ENCODE measurements at places on chromosomes 11 and 22.

DNA sequence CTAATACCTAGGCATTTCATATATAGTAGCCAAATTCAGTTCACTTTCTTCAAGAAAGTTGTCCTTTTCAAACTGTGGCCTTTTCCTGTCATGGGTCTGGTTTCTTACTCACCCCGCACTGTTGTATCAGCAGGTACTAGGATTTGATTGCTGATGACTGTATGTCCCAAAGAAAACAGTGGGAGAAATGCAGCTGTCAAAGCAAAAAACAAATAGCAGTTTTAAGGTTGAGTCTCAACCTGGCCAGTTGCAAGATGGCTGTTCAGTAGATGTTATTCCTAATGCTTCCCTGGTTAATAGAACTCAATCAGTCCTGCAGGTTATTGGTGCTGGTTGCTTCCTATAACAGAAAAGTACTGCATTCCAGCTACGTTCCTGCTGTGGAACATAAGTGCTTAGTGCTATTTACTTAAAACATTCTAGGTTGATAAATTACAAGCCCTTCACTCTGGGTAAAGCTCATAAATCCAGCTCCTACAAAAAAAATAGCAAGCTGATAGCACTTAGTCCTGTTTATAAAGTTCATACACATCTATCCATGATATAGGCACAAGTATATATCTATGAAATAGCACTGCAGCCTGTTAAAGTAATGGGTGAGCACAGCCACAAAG, 26.6 kb downstream of the NF2 start:
- no peak for DNase-seq

GRCh38 chr22:20259327-20259688, 8.8 kb downstream of the RTN4R start:
- no peak for DNase-seq

GRCh38 chr11:130671801-130672700, 223.6 kb downstream of the ADAMTS15 start:
- no peak for DNase-seq

GRCh38 chr11:9561279-9561982, 12.0 kb upstream of the WEE1 start:
- DNase-seq, result no peak

DNA sequence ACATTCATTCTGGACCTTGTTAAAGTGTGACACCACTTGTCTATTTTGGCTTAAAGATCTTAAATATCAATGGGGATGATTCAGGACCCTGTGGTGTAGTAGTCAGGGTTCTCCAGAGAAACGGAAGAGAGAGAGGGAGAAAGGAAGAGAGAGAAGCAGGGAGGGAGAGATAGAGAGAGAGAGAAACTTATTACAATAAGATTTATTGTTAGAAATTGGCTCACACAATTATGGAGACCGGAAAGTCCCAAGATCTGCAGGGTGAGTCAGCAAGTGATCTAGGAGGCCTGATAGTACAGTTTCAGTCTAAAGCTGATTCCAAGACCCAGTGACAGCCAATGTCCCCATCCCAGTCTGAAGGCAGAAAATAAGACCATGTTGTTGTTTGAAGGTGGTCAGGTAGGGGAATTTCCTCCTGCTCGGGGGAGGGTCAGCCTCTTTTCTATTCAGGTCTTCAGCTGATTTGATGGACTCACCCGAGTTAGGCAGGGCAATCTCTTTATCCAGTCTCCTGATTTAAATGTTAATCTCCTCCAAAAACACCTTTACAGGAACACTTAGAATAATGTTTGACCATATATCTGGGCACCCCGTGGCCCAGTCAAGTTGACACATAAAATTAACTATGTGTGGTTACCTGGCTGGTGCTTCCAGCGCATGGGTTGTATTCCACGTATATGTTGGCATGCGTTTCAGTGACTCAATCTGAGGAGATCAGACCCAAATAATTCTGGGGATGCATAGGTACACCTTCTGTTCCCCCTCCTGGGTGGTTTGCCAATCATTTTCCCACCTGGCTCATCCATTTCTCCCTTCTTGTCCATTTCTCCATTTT, 1350.5 kb downstream of the TBC1D22A start:
- DNase-seq, result no peak

Measured in NCI-H1436 treated with DMSO at 0.1 percent for 48 hours (cell line).